ENCODE measurements at places on chromosomes 7 and 10.

GRCh38 chr10:101940916-101941315, 97.3 kb upstream of the KCNIP2 start:
- DNase-seq = peak; percentile 8

- peak; percentile 37 for DNase-seq
Measured at GRCh38 chr10:74330646-74331045, 179.6 kb downstream of the ADK start.

- DNase-seq = peak; percentile 84
Measured at GRCh38 chr10:102660888-102661657, 16.8 kb downstream of the TRIM8 start.

GRCh38 chr7:158924956-158925355, 68.6 kb downstream of the DYNC2I1 start:
- DNase-seq = no peak

- DNase-seq = peak; percentile 73
Measured at GRCh38 chr10:103481974-103482531, 3.0 kb upstream of the CALHM3 start.

GRCh38 chr10:47031901-47032465, 120.8 kb downstream of the PTPN20 start:
- peak; percentile 76 for DNase-seq

DNA sequence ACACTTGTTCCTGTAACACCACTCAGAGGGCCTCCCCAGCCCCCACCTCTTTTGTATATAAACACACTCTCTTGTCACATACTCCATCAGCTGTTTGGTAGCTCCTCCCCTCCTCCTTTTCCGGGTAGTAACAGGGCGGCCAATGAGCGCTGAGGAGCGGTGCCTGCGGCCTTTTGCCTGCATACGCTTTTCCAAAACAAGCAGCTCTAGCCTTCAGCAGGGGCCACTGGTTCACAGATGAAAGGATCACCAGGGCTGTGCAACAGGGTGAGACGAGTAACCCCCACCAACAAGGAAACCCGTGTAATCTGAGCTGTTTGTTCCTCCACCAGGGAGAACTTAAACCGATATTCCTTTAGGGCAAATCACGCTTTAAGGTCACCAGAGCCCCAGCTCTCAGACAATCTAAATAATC, 3.9 kb downstream of the UBE2H start:
- DNase-seq = peak; percentile 78

GRCh38 chr7:93948106-93948505, 26.6 kb downstream of the GNG11 start:
- DNase-seq = peak; percentile 85

GRCh38 chr10:91137822-91138221, 82.6 kb upstream of the PCGF5 start:
- DNase-seq = no peak

GRCh38 chr10:128568041-128568440, 441.8 kb upstream of the MKI67 start:
- no peak for DNase-seq

- no peak for DNase-seq
Measured at GRCh38 chr7:52355053-52355452, 680.4 kb upstream of the POM121L12 start.

GRCh38 chr10:103473261-103473671, 5.8 kb downstream of the CALHM3 start:
- DNase-seq = no peak

Measured in AG10803 (cell line).